Posterior cingulate gyrus (tissue), 11 donors: ENCODE measurements at places on chromosomes 5 and 9.

- no peak for DNase-seq
These were observed 469.4 kb downstream of the RASEF start for GRCh38 chr9:82593501-82593900.

- DNase-seq = no peak
These were observed 183.9 kb downstream of the SMARCA2 start for GRCh38 chr9:2198956-2199635.

- no peak for DNase-seq
These were observed 27.1 kb upstream of the TEX10 start for GRCh38 chr9:100379862-100380261.

GRCh38 chr9:120902569-120903535, 23.7 kb downstream of the TRAF1 start:
- no peak for DNase-seq
